ENCODE measurements at places on chromosomes 3 and 15.

DNA sequence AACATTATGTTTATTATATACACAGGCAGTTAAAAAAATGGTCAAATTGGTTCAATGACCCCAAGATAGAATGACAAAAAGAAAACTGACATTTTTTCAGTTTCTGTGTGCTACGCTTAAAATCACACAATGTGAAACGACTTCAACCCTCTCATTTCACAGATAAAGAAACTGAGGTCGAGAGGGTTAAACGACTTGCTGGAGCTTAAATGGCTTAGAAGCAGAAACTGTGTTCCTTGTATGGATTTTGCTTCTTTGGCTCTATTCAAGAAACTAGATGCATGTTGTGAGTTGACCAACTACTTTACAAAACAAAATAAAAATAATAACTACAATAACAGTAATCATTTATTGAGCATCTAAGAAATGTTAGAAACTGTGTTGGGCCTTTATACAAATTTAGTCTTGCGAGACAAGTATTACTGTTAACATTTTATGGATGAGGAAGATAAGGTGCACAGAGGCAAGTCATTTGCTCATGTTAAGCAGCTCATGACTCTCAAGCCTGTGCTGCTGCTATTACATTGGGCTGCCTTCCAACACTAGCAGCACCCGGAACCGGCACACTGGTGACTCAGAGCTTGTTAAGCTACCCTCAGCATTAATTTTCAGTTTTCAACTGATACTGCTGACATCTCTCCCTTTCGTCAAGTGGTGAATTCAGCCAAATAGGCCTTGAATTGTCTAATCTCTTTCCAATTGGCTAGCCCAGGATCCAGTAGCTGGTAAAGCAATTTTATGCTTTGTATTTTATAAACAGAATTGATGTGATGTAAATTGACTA is 487.6 kb downstream of the NAALADL2 start:
- no peak for DNase-seq

- DNase-seq, result no peak
Observed at GRCh38 chr3:36666166-36666565, 98.2 kb downstream of the DCLK3 start.

DNA sequence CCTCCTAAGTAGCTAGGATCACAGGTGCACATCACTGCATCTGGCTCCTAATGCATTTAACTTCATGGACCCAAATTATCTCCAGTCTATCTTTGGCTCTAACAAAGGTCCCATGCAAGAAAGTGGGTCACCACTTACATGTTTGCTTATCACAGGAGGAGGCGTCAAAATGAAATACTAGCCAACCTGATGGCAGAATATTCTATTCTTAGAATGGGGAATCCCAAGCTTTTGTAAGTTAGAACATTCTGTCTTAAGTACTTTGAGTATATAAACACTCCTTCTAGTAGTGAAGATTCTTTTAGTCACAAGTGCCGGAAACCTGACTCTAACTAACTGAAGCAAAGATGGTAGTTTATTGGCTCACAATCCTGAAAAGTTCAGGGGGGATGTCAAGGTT is 72.0 kb upstream of the ADAMTS9 start:
- no peak for DNase-seq

DNA sequence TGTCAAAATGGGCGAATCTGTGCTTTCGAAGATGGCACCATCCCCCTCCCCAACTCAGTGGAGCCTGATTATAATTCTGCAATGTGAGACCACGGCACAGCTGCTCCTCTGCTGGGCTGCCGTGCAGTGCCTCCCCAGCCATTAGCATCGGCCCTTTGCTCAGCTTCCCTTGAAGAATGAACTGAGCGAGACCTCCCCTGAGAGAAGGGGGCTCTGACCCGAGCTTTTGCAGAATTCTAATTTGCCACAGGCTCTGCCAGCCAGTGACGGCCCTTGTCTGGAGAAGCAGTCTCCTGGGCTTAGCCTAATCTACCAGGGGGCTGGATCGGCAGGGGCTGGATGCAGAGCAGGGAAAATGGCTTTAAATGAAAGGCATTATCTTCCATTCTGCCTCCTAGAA is 57.2 kb downstream of the GLDN start:
- no peak for DNase-seq

DNA sequence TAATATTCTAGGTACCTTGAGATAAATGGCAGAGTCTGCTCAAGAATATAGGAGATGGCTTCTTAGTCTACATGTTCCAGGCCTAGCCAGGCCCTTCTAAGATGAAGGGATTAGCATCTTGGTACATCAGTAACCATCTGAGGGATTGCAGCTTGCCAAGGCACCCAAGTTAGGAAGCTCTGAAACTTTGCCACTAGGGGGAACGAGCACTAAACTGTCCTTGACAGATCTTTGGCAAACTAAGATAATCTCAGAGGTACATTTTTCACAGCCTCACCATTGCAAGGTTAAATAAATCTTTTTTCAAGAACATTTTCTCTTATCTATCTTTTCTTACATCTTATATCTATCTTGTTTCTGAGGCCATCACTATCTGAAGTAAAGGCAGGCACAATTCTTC is 351.2 kb downstream of the RAP2B start:
- no peak for DNase-seq

Measured in CD4-positive, alpha-beta T cell treated with Interferon alpha-2 for 1 hour (primary cell).